ENCODE measurements at places on chromosomes 7 and 10.

DNA sequence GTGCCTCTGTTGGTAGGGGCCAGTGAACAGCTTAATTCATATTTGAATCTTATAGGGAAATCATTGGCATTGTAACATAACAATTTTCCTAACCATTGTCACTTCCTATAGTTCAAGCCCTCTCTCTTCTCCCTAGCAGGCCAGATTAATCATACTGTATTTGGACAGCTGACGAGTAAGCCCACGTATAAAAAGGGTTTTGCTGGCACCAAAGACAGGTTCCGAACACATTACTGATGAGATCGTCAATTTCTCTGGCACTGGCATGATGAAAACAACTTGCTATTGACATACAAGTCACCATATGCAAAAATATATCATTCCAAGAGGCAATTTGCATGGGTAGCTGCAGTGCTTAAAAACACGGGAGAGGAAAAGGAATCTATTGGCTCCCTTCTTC lies 891.1 kb upstream of the AUTS2 start:
- DNase-seq = no peak

DNA sequence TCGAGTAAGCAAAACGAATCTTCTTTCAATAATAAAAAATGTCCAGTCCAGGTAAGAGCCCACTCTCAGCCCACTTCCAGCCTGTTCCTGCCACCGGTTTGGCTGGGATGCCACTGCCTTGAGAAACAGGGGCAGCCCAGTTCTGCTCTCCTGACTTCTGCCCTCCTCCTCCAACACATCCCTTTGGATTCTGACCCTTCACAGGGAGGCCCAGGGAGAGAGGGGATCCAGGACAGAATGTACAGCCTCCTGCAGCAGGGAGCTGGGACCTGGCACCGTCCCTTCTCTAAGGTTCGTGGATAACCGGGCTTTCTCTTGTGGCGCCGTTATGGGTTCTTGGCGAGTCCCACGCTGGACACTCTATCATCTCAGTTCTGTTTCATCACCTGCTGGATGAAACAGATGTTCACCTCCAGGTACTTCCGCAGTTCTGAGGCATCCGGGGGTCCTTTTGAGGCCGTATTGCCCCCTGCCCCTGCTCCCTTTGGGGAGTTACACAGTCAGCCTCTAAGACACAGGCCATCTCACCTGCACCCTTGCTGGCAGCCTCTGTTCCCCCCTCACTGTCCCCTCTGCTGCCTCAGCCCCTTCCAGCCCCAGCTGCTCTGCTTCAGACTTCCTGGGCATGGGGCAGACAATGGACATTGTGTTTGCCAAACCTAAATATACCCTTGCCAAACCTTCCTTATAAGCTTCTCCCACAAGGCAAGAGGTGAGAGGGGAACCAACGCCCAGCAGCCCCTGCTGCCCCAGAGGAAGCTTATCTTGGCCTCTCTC lies 203.8 kb upstream of the ZMIZ1 start:
- DNase-seq = no peak

DNA sequence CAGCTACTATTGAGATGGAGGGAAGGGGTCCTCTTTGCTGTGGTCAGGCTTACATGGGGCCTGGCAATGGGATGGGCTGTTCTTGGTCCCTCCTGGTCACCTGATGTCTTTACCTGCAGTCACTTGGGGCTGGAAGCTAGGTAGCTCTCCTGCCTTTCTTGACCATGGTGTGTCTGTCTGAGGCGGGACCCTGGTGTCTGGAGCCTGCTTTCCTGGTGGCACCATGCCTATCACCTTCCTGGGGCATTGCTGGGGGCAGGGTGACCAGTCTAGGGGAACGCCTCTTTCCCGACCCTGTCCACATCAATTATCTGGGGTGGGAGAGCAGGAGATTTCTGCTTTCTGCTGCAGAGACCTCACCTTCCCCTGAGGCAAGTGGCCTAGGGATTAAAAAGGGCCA lies 55.6 kb downstream of the ARHGAP22 start:
- DNase-seq = no peak

DNA sequence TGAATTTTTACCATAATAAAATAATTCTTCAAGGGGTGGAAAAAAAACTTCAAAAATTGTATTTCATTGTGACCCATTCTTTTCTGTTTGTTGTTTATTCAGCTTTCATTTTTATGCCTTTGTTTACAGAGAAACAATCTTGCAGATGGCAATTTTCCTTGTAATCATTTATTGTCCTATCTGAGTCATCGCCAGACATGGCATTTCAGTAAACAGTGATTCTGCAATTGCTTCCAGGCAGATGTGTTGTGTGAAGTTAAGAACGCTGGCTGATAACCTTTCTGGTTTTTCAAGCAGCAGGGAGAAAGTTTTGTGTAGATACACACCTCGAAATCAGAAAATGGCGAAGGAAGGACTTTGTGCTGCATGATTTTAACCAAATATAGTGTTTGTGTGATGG lies 80.7 kb upstream of the RPA3 start:
- no peak for DNase-seq

DNA sequence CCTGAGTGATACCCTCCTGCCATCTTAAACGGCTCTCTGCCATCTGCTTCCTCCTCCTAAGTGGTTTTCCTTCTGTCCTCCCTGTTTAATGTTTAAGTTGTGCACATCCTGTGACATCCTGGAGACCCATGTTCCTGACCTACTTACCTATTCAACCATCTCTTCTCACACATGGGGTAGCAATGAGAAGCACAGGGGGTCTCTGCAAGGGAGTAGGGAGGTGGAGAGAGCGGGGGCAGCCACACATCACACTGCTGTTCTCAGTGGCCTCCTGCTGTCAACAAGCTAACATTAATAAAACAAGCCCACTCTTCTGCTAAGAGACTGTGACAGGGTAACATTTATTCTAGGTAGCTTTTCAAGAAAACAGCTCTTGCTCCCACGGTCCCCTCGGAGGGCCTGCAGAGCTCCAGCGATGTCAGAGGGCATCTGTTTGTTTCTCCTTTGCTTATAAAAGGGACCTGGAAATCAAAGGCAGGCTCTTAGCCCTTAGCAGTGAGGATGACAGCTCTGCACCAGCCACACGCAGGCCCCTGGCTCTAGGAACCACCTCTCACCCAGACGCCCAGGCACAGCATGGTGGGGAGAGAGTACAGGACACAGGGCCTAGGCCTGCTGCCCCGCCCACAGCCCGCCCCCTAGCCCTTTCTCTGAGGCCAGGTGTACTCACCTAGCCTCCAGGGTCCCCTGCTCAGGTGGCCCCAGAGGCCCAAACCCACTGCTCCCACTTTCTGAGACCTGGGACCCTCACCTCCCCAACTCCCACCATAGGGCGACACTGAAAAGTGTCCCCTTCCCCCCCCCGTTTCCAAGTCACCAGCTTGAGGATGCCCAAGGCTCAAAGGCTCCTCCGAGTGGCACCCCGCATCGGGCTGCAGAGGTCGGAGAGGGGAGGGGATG lies 943 bp upstream of the SLC18A2 start:
- no peak for DNase-seq
